Smooth muscle cell of the pulmonary artery (primary cell): ENCODE measurements at places on chromosomes 1 and 21. TPM values are rescaled to one million over a fixed set of nuclear protein-coding genes. Genes with fewer than 3 reads are reported as not detected.

Gene TAS1R2
- not detected in 2 replicates for total RNA-seq

Gene SH2D2A
- 0.13 TPM in 1 of 2 replicates, not detected in the other for total RNA-seq

Gene GJB3
- total RNA-seq = 0.07 TPM in 1 of 2 replicates, not detected in the other

Gene HTR1D
- not detected in 2 replicates for total RNA-seq

Gene CAMTA1
- total RNA-seq = 31.8 and 43.6 TPM in 2 replicates
